Skeletal muscle cell (primary cell): ENCODE measurements at places on chromosomes 5 and 9.

DNA sequence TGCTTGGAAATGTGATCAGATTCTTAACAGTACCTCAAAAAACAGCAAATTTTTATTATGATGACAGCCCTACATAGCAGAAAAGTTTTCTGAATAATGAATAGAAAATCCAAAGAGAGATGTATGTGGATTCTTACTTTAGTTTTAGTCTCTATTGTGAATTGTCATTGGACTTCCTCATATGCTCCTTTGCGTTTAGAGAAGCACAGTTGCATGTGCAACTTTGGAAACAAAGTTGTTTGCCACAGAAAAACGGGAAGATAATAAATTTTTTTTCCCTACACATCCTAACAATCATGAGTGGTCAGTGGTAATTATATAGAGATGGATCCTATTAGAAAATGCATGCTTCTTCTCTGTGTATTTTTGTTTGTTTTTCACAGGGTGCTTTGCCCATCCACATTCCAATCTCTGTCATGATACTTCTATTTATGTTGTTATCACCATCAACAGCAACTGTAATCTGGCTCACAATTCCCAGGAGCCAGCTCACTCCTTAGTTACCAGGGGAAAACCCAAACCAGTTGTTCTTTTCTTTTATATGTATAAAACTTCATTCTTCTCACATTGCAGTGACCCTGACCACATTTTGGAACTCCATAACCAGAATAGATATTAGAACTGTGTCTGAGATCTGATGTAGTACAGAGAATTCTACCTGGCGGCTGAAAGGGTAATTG, 118.7 kb downstream of the NDUFS4 start:
- DNase-seq: peak; percentile 4

DNA sequence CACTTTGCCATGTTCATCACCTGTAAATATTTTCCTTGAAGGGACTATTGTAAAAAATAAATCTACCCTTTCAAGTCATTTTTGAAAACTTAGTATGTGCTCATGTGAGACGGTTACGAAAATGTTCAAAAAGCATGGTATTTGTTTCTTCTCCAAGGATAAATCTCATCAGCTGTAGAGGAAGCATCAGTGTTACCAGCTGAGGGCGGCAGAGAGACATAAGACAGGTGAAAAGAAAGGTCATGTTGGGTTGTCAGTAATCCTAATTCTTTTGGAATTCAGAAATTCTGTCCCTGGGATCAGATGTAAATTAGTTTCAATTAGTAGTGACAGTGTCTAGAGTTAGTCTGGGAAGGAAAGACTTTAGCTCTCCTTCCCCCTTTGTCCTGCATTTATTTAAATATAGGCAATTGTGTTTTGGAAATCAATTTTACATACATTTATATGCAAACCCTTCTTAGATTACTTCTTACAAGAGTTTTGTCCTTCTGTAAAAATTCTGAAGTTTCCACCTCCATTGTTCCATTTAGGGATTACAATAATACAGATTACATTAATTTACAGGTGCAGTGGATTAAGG, 791.9 kb upstream of the CDH6 start:
- DNase-seq: no peak

GRCh38 chr5:65411356-65411755, 70.4 kb downstream of the ADAMTS6 start:
- no peak for DNase-seq

DNA sequence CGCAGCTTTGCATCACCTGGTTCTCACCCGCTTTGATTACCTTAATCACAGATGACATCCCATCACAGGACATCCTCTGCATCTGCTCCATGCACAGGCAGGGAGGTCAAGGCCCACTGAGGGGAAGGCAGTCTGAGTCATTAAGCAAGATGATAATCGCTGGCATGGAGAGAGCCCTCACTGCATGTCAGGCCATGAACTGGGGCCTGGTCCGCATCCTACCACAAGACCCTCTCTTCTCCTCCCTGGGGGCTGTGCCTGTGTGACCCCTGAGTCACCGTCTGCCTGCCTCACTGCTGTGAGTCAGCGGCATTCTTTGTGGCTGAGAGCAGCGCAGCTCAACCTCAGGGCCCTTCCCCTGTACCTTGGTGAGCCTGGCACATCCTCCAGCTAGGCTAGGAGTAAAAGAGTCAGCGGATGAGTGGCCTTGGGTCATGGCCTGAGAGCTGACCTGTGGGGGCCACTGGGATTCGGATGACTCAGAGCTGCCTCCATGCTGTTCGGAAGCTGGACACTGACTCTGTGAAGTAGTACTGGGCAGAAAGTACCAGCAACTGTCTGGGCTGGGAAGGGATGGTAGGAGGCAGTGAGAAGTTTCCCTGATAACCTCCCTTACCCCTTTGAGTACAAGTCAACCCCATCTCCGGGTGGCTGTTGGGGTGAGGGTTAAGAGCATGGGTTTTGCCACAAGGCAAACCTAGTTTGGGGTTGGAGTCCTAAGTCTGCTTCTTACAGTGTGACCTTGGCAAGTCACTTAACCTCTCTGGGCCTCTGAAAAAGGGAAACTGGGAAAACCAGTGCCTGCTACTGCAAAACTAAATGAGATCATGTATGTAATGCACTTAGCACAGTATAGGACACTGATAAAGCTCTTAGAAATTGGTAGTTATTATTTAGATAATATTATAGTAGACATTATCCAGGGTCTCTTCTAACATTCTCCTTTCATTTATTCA, 14.6 kb upstream of the ARSI start:
- DNase-seq: peak; percentile 86

GRCh38 chr5:156326718-156327259, at the start of gene SGCD:
Gene SGCD, plus strand, starts transcription at chr5:156327164.
- peak; percentile 69 for DNase-seq
